Naive thymus-derived CD4-positive, alpha-beta T cell (primary cell): ENCODE measurements at places on chromosomes 1 and 21.

GRCh38 chr1:85571828-85572227, 8.7 kb upstream of the CCN1 start:
- no peak for DNase-seq

GRCh38 chr21:32494934-32495709, 82.6 kb downstream of the EVA1C start:
- no peak for DNase-seq

- no peak for DNase-seq
Observed at GRCh38 chr1:25900219-25900618, 6.0 kb downstream of the STMN1 start.

DNA sequence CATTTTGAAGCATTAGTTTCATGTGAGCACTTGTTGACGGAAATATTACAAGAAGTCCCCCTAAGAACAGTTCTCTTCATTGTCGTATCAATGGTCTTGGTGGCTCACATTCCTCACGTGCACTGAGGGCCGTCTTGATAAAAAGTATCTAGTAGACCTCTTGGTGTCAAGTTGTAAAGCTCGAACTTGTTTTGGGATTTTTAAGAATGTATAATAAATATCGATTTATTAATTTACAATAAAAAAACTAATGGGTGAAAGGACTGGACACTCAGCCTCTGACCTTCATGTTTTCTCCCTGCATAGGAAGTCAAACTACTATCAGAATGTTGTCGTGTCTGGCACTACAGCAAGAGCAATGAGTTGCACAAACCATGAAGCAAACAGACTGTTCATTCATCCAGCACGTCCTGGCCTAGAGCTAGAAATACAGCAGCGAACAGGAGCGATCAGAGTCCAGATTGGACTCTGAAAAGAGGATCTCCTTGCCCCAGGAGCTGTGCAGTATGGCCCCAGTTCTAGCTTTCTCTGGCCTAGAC, 319.2 kb downstream of the SMYD3 start:
- DNase-seq, result no peak

GRCh38 chr21:36464590-36464989, 15.3 kb downstream of the CLDN14 start:
- no peak for DNase-seq

- no peak for DNase-seq
Observed at GRCh38 chr1:94651076-94651475, 109.5 kb upstream of the F3 start.

DNA sequence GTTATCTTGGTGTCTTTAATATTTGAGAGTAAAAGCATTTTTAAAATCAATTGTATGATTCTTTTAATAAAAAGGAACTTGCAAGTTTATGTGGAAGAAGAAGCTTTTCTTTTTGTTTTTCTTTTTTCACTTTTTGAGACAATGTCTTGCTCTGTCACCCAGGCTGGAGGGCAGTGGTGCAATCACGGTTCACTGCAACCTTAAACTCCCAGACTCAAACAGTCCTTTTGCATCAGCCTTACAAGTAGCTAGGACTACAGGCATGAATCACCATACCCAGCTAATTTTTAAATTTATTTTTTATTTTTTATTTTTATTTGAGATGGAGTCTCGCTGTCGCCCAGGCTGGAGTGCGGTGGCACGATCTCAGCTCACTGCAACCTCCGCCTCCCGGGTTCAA, 34.1 kb downstream of the CMPK1 start:
- no peak for DNase-seq
